ENCODE measurements at places on chromosomes 4 and X. TPM values are rescaled to one million over a fixed set of nuclear protein-coding genes. Genes with fewer than 3 reads are reported as not detected.
A peak's percentile ranks its signal among the peaks of the same experiment; 100 is the strongest.

The BRS3 gene
- not detected for polyA plus RNA-seq

The XG gene
- polyA plus RNA-seq, result not detected

The TET2 gene
- 5.4 TPM for polyA plus RNA-seq

DNA sequence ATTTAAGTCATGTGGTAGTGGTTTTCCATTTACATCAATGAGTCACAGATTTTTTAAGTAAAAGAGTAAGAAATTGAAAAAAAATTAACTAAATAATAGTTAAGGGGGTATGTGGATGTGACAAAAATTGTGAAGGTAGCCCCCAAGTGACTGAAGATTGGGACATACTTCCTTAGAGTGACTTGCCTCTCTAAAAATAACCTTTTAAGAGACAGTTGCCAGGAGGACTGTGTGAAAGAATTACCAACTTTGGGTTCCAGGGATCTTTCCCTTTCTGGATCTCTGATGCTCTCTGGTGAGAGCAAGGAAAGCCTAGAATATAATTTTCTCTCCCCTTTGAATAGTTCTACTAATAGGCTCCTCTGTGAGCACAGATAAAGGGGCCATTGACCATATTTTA, 42.7 kb downstream of the NHSL2 start:
- no peak for DNase-seq
- H3K36me3 ChIP-seq, result no peaks in the 10 kb centered on the region
- H3K4me3 ChIP-seq, result no peak overlapping the region
- H3K27ac ChIP-seq, result no peak overlapping the region

DNA sequence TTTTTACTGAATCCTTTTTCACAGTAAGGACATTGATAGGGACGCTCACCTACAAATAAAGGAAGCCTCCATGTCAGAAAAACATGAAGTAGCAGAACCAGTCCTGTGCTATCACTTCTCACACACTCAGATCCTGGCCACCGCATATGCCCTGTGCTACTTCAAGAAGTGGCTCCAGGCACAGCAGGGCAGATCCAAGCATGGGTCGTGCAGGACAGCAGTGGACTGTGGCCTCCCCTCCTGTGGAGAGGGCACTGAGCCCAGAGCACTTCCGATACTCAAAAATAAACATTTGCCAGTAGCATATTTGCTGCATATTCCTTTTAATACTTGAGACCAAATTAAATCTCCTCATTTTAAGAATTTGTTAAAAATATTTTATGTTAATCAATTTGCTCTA, 167.9 kb downstream of the PRDM5 start:
- H3K4me3 ChIP-seq, result no peak overlapping the region
- DNase-seq, result no peak
- peaks cover 9% of the 10 kb centered on the region for H3K36me3 ChIP-seq

- DNase-seq, result no peak
- H3K27me3 ChIP-seq, result no peaks in the 10 kb centered on the region
- H3K4me1 ChIP-seq, result no peaks in the 10 kb centered on the region
- H3K4me3 ChIP-seq, result no peak overlapping the region
Observed at GRCh38 chrX:56782791-56783449, 53.9 kb downstream of the NBDY start.

- H3K27me3 ChIP-seq, result no peaks in the 10 kb centered on the region
- no peak overlapping the region for H3K27ac ChIP-seq
- H3K36me3 ChIP-seq, result peaks cover 2% of the 10 kb centered on the region
Observed at GRCh38 chrX:73830489-73831414, 267.8 kb downstream of the CHIC1 start.

- peaks cover 2% of the 10 kb centered on the region for H3K36me3 ChIP-seq
- no peak for DNase-seq
- H3K4me3 ChIP-seq, result no peak overlapping the region
- no peak overlapping the region for H3K27ac ChIP-seq
Observed at GRCh38 chr4:128924951-128925350, 115.5 kb downstream of the JADE1 start.

GRCh38 chr4:113921089-113921794, 58.2 kb downstream of the ARSJ start:
- H3K4me1 ChIP-seq, result no peaks in the 10 kb centered on the region
- H3K27ac ChIP-seq, result no peak overlapping the region
- no peaks in the 10 kb centered on the region for H3K36me3 ChIP-seq

DNA sequence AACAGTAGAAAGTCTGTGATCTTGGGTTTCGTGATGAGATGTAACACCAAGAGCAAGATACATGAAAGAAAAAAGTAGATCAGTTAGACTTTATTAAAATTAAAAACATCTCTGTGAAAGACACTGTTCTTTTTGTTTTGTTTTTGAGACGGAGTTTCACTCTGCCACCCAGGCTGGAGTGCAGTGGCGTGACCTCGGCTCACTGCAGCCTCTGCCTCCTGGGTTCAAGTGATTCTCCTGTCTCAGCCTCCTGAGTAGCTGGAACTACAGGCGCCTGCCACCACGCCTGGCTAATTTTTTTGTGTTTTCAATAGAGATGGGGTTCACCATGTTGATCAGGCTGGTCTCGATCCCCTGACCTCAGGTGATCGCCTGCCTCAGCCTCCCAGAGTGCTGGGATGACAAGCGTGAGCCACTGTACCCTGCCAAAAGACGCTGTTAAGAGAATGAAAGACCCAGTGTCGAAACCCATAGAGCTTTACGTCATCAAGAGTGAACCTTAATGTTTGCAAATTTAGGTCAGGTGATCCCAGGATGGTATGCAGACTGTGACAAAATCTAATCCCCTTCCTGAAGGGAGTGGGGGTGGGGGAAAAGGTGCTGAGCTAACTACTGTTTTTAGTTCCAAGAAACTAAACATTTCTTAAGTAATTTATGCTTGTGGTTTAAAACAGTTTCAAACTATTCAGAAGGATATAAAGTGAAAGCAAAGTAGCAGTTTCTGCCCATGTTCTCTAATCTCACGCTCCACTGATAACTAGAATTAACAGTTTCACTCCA, 8.0 kb downstream of the OFD1 start:
- H3K4me3 ChIP-seq, result no peak overlapping the region
- peak; percentile 42 for DNase-seq

DNA sequence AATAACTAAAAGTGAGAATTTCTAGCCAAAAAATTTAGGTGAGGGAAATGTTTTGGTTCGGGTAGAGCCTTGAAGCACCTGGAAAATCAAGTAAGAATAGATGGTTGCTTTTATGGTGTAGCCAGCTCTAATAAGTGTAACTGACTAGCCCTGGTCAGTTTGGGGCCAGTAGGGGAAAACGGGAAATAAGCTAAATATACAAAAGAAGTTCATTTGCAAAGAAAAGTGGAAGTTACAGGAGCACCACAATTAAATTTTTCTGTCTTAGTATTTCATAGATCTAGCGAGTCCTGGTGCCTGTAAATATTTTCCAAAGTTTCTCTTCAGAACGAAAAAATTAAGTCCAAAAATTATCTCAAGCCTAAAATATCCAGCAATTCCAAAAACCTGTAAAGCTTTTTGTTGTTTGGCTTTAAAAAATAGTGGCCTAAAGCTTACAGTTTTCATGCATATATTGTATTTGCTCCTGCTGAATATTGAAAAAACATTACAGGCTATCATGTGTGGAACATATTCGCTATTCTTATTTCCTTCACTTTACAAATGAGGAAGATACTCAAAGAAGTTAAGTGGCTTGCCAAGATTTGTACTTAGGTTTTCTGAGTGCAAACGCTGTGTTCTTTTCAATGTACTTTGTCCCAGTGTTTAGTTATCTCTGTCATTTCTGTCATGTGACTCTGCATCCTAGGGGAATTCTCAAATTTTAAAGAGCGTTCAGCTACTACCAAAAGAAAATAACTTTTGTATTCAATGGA, 7.3 kb upstream of the PTPN13 start:
- H3K27ac ChIP-seq, result no peak overlapping the region
- no peaks in the 10 kb centered on the region for H3K4me1 ChIP-seq
- H3K4me3 ChIP-seq, result no peak overlapping the region
- no peaks in the 10 kb centered on the region for H3K27me3 ChIP-seq
- DNase-seq, result no peak

GRCh38 chr4:1413687-1414479, 7.6 kb upstream of the NKX1-1 start:
- no peak overlapping the region for H3K4me3 ChIP-seq
- DNase-seq, result no peak
- H3K4me1 ChIP-seq, result no peaks in the 10 kb centered on the region
- no peak overlapping the region for H3K27ac ChIP-seq
- H3K27me3 ChIP-seq, result peaks cover 3% of the 10 kb centered on the region

All from small intestine (tissue), 16 donors.